ENCODE measurements at places on chromosomes 4 and X.
A peak's percentile ranks its signal among the peaks of the same experiment; 100 is the strongest.

GRCh38 chr4:12221031-12221430 lies 792.3 kb upstream of the HS3ST1 start:
- no peak for DNase-seq

DNA sequence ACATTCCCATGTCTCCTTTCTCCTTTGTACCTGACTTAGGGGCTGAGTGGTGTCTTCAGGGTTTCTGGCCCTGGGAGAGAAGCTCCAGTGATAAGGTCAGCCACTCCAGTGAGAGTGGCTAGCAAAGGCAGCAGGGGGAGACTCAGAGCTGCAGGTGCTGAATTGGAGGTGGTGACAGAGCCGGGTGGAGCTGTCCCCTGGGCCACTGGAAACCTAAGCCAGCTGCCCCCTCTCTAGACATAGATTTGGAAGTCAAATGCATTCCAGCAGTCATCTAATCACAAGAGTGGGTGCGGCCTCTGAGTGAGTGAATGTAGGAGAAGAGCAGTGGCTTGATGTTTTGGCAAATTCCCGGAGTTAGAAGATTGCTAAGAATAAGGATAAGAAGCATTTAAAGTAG lies 28.5 kb downstream of the TRIM2 start:
- DNase-seq = no peak

DNA sequence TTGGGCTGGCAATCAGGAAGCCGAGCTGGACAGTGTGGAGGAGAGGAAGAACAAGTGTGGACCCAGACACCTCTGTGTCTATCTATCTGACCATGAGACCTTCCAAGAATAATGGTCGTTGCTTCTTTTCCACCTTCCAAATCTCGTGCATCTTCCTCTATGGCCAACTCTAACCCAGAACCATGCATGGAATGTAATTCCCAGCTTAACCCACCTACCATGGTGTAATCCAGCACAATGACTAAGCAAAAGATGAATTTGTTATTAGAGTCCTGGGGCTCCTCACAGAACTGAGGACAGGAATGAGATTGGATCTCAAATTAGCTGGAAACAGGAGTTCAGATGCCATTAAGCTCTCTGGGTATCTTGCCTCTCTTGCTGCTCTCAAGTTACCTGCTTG lies 17.4 kb upstream of the TMEM184C start:
- DNase-seq = peak; percentile 74

- no peak for DNase-seq
Observed at GRCh38 chr4:107809210-107809609, 15.5 kb upstream of the SGMS2 start.

DNA sequence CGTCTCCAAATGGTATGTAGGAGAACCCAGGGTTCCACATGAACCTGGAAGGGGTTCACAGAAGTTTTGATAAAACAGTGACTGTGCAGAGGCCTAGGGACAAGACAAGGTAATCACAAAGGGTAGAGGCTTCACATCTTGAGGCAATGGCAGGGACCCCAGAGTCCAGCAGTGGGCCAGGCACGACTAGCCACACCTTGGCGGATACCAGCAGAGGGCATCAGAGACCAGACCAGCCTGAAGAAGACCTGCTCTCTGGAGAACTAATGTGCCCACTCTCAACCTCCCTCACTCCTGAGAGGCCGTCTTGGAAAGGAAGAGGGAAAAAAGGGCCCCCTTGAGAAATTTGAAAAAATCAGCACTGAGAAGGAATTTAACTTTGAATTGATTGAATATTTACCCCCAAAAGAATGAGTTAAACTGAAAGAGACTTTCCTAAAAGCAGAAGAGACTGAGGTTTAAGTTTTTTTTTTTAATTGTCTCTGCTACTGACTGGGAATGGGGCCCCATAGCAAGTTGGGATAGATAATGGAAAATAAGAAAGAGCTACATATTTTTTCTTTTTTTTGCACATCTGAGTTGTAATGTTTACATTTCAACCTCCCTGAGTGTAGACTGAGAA lies 243.8 kb upstream of the JADE1 start:
- peak; percentile 39 for DNase-seq

DNA sequence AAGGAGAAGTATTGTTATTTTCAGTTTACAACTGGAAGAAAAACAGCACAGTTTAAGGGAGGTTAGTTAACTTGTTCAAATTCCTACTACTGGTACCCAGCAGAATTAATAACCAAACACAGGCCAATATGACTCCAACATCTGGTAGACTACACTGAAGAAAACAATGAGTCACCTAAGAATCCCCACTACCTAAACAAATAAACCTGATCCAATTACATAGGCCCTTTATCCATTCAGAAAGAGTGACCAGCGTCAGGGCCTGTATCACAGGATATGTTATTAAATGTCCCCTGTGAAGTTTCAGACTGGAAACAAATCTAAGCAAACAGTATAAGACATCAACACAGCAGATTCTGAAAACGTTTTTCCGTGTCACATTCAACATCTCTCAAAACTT lies 492.5 kb upstream of the INTU start:
- peak; percentile 48 for DNase-seq

- DNase-seq = no peak
Observed at GRCh38 chrX:54281676-54282075, 76.2 kb downstream of the WNK3 start.

DNA sequence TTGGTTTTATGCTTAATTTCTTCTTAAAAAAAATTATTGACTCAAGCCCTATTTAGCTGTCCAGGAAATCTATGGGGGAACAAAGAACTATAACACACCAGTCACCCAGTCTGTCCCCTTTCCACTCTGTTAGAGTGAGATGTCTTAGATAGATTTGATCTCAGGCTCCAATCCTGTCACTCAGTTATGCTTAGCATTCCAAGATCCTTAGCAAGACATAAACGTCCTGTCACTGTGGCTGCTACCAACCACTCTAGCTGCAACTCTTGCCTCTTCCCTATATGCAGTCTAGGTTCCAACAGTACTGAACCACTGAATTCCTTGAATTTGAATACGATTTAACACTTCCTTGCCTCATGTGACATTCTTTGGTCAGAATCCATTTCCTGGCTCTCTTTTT lies 241.9 kb upstream of the NWD2 start:
- DNase-seq = no peak

DNA sequence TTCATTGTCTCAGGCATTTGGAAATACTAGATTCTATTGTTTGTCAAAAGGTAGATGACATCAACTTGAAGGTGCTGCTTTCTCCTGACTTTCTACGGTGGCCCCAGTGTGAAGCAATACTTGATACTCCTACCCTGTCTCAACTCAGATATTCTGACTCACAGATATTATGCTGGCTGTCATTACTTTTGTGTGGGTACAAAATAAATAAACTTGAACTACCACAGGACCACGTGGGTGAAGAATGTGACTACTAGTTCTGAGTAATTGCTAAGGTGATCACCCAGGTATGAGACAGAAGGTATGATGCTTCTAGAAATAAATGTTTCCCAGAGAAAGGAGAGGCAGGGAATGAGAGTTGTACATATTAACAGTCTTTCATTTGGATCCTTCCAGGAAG lies 275.3 kb upstream of the SPOCK3 start:
- DNase-seq = no peak

- no peak for DNase-seq
Observed at GRCh38 chr4:1099684-1100335, 13.6 kb downstream of the RNF212 start.

- DNase-seq = peak; percentile 83
Observed at GRCh38 chrX:129996120-129996519, 13.7 kb downstream of the BCORL1 start.

- peak; percentile 82 for DNase-seq
Observed at GRCh38 chrX:6968231-6968630, 179.3 kb upstream of the STS start.

GRCh38 chrX:7390441-7390840 lies 242.5 kb upstream of the PUDP start:
- DNase-seq = peak; percentile 65

- DNase-seq = no peak
Observed at GRCh38 chr4:73053974-73054480, 15.5 kb downstream of the COX18 start.

DNA sequence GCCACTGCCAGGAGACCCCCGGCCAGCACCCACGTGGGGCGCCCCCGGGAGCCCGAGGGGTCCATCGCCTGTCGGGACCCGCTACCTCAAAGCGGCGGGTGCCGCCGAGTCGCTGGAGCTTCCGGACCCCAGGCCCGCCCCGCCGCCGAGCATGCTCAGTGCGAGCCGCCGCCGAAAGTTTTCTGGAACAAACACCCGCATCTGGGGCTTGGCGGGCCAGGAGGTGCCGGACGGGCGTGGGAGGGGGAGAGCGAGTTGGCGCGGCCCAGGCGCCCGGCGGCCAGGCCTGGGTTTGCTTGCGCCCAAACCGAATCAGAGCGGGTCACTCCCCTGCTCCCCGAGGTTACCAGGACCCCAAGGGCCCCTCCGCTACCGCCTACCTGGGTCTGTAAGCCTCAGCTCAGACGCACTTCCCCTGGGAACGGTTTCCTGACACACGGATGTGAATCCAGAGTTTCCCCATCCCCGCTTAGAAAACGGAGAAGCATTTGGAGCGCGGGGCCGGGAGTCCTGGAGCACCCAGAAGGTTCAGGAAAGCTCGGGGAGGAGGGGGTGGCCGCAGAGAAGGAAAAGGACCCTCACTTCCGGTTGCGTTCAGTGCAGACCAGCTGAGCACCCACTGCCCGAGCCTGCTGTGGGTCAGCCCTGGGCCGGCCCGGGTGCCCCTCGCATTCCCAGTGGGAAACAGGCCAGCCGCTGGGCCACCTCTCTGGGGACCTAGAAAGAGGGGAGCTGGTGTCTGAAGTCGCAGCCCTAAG lies at the start of gene EVC2:
Gene EVC2, minus strand, starts transcription at position 111 of the 758 bp plus-strand sequence. Its CDS starts 46 bp downstream, at position 65.
- peak; percentile 63 for DNase-seq

DNA sequence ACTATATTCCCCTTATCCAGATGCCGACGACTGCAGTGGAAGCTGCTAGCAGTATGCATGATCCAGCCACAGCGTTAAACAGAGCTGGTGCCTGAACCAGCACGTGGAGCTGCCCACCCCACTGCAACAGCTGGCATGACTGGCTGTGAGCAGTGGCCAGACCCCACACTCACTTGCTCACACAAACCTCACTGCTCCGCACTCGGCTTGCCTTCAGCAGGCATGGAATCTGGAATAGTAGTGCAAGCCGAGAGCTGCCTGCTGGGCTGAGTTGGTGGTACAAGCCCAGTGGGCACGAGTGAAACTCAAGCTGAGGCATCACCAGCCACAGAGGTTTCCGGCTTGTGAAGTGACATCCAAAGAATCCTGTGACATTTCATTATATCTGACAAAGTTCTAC lies 1197.6 kb downstream of the FAM133A start:
- DNase-seq = no peak

DNA sequence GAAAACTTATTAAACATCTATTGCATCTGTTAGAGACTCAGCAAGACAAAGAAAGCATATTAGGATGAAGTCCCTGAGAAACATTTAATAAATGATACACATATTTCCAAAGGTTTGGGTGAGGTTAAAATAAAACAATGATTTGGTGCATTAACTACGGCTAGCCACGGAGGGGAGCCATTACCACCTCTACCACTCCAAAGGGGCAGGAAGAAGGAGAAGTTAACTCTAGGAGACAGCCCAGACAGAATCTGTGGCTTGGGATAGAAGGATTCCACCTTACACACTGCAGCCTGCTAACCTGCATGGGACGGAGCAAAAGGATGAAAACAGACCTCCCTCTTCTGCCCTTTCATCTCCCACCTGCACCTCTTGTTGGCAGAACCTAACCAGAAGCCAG lies 189.1 kb upstream of the C1QTNF7 start:
- peak; percentile 66 for DNase-seq

GRCh38 chr4:45946699-45947098 lies 177.2 kb downstream of the GABRG1 start:
- DNase-seq = no peak

GRCh38 chrX:150990910-150991309 lies 7.8 kb downstream of the HMGB3 start:
- no peak for DNase-seq

- DNase-seq = no peak
Observed at GRCh38 chrX:17860811-17861488, at the start of gene RAI2. TSS of gene RAI2 (minus strand) at chrX:17861298. CDS start at chrX:17802010, 59,288 bp downstream.

DNA sequence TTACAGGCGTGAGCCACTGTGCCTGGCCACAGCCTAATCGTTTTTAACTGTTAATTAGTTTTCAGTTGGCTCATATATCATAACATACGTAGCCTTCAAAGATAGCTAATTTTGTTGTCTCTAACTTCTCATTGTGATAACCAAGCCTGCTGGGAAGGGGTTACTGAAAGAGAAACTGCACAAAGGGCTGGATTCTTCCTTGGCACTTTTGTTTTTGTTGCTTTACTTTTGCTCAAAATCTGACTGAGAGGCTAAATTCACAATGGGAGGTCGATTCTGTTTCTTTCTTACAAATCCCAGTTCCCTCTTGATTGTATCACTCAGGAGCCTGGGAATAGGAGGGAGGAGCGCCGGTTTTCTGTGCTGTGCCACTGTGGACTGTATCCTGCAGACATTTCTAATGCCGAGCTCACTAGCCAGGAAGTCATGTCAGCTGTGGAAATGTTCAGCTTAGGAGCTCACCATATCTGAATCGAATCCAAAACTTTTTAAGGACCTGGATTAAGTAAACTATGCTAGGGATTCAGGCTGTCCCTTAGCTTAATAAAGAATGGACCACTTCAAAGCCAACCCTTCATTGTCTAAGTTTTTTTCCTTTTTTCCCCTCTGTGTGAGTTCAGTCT lies 120.5 kb upstream of the FAT1 start:
- peak; percentile 74 for DNase-seq

GRCh38 chrX:3743801-3744439 lies 30.5 kb upstream of the PRKX start:
- no peak for DNase-seq

GRCh38 chr4:145766273-145766672 lies 86.3 kb downstream of the C4orf51 start:
- no peak for DNase-seq

DNA sequence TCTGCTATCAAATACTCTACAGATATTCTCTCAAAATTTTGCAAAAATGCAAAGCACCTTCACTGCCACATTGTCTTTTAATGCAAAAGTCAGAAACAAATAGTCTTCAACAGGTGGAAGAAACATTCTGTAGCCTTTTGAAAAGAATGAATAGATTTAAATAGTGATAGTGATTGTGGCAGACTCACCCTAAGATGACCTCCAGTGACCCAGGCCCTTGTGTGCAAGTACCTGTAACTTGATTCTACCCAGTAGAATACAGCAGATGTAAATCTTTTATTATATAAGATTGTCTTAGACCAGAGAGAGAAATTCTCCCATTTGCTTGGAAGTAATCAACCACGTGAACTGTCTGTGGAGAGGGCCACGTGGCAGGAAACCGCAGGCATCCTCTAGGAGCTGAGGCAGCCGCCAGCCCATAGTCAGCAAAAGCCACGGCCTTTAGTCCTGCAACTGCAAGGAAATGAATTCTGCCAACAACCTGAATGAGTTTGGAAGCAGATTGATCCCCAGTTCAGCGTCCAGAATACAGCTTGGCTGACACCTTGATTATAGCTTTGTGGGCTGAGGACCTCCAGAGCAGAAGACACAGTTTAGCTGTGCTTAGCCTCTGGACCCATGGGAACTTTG lies 272.5 kb downstream of the ARHGAP10 start:
- DNase-seq = no peak

DNA sequence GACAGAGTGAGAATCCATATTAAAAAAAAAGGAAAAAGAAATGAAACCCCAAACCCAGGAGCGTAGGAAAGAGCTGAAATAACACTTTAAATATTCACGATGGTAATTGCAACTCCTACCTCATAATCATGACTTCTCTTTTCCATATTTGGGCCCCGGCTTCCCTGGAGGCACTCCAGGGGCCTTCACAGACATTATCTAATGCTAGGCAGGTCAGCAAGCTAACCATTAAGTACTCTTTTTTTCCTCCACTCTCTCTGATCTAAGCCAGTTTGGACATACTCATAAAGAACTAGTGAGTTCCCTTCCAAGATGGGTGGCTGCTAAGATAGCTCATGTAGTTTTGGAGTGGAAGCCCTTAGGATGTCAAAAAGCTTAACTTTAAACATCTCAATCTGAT lies 83.2 kb downstream of the SH3KBP1 start:
- no peak for DNase-seq
